ENCODE measurements at places on chromosomes 7 and 10. TPM values are rescaled to one million over a fixed set of nuclear protein-coding genes. Genes with fewer than 3 reads are reported as not detected.

DNA sequence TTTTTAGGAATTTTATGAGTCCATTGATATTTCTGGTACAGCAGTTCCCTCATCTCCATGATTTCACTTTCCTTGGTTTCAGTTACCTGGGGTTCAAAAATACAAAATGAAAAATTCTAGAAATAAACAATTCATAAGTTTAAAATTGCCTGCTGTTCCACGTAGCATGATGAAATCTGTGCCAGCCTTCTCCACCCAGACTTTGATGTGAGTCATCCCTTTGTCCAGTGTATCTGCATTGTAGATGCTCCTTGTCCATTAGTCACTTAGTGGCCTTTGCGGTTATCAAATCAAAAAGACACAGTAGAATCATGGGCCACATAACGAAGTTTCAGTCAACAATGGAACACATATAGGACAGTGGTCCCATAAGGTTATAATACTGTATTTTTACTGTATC, 286.9 kb downstream of the PTEN start:
- no peak for DNase-seq

DNA sequence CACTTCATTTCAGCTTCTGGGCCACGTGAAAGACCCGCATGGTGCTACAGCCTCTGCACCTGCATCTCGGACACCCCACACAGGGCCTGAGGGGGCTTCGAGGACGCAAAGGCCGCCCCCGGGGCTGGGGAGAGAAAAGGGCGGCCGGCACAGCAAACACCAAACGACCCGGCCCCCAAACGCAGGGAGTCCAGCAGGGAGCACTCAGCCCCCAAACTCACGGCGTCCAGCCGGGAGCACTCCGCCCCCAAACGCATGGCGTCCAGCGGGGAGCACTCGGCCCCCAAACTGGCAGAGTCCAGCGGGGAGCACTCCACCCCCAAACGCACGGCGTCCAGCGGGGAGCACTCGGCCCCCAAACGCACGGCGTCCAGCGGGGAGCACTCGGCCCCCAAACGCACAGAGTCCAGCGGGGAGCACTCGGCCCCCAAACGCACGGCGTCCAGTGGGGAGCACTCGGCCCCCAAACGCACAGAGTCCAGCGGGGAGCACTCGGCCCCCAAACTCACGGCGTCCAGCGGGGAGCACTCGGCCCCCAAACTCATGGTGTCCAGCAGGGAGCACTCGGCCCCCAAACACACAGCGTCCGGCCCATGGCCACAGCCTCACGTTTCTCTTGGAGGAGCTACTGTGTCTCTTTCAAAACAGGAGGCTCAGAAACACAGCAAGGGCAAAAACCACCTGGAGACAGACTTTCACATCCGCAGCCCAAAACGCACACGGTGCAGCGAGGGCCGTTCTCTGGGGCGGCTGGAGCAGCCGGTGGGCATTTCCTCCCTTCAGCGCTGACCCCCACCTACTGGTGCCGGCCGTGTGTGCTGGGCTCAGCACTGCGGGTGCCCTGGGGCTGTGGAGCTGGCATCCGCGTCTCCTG, 27.0 kb upstream of the UTF1 start:
- no peak for DNase-seq

DNA sequence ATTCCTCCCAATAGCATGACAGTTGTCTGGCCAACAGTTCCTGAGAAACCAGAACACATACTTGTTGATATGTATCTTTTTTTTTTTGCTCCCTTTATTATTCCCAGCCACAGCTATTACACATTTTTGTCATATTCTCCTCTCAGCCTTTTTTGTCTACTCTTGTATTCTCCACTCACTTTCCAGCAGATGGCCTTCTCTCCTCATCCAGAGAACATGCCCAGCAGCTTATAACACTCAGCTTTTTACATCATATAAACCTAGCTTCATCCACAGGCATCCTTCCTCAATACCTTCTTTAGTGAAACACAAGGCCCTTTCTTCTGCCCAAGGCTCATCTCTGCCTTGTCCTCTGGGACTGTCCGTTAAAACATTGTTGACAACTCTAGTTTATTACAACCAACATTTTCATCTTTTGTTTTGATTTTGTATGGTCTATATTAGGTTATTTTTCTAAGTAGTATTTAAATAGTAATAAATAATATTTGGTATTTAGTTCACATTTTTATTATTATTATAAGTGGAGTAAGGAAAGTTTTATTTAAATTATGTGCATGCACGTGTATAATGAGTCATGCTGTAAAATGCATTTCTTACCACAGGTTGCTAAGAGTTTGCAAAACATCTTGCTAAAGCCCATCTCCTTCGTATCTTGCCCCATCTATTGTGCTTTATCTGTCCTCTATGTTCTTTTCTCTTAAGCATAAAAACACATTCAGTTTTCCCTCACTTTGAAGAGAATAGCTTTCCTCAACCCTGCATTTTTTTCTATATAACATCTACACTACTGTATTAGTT, 101.5 kb downstream of the ORC5 start:
- DNase-seq: no peak

Gene PHKG1
- polyA plus RNA-seq: 0.73 TPM

GRCh38 chr10:71084818-71085126, 127.6 kb upstream of the UNC5B start:
- DNase-seq: no peak

DNA sequence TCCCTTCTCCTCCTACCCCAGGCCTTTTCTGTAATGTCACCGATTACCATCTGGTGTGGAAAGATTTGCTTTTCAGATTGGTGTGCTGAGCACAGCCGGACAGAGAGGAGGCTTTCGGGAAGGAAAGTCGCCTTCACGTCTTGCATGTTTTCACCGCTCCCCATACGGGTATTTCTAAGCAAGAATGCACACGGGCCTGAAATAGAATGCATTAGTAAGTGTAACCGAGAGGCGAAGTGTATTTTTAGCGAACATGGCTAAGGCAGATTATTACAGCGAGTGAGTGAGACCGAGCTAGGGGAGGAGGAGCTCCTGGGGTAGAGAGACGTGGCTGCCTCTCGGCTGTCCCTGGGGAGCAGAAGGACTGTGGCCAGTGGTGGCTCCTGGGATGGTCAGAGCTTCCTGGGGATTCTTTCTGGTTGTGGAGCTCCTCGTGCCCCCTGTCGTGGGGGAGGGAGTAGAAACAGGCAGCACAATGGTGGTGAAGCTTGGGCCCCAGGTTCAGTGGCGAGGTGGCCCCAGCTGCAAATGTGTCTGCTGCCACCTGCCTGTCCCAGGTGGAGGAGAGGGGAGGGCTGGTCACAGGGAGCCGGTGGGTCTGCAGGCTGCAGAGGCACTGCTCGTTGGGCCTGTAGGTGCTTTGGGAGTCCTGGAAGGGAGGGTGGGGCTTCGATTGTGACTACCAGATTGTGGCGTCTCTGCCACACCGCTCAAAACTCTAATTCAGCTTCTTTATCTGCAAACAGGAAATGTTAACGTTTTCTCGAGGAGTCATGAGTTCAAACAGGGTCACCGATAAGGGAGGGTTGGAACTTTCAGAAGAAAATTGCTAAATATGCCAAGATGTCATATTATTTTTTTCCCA, 135.8 kb downstream of the CAMK1D start:
- no peak for DNase-seq

Gene GRB10
- 25.7 TPM for polyA plus RNA-seq

Gene SAP25
- polyA plus RNA-seq: 1.6 TPM

Gene ITGA8
- polyA plus RNA-seq: 43.6 TPM

Gene ARHGEF35
- 27.6 TPM for polyA plus RNA-seq

Gene VSTM2A
- 1.9 TPM for polyA plus RNA-seq

DNA sequence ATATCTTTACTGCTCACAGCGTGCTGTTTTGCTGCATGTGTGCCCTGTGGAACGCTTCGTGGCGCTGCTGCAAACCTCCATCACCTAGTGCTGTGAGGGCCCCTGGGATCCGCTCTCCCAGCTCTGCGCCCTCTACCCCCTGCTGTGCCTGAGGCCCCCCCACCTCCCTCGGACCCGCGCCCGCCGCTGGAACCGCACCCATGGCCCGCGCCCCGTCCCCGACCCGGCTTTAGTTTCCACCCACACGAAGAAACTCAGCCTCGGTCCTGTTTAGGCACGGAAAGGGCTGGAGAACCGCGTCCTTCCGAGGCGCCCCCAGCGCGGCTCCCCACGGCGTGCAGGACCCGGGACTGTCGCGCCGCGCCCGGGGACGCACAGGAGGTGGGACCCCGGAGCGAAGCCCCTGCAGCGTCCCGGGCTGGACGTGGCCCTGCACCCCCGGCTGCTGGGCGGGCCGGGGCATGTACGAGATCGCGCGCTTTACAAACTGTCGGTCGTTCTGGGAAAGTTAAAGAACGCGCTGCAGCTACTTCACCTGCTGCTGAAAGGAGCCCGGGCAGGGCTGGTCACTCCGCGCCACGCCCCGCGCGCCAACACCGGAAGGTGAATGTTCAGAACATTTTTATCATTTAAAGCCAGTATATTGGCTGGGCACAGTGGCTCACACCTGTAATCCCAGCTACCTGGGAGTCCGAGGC, 54.3 kb downstream of the BMS1 start:
- no peak for DNase-seq

GRCh38 chr7:130009848-130010688, 41.1 kb downstream of the ZC3HC1 start:
- no peak for DNase-seq

Gene CALN1
- 1.1 TPM for polyA plus RNA-seq

DNA sequence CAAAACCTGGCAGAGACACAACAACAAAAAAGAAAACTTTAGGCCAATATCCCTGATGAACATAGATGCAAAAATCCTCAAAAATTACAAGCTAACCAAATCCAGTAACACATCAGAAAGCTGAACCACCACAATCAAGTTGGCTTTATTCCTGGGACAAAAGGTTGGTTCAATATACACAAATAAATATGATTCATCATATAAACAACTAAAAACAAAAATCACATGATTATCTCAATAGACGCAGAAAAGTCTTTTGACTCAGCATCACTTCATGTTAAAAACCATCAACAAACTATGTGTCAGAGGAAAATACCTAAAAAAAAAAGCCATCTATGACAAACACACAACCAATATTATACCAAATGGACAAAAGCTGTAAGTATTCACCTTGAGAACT, 283.5 kb downstream of the THSD7A start:
- DNase-seq: no peak

All from left renal cortex interstitium (tissue), 4 donors.